Left ventricle myocardium superior (tissue), 1 donor: ENCODE measurements at places on chromosomes 3 and 15. TPM values are rescaled to one million over a fixed set of nuclear protein-coding genes. Genes with fewer than 3 reads are reported as not detected.
A peak's percentile ranks its signal among the peaks of the same experiment; 100 is the strongest.

SKOR1 gene
- 0.07 TPM for total RNA-seq

STAC gene
- total RNA-seq, result 0.69 TPM

- DNase-seq, result no peak
Observed at GRCh38 chr3:99321261-99321660, 317.1 kb upstream of the COL8A1 start.

GRCh38 chr3:5466065-5466464 lies 278.6 kb downstream of the EDEM1 start:
- DNase-seq, result no peak

DNA sequence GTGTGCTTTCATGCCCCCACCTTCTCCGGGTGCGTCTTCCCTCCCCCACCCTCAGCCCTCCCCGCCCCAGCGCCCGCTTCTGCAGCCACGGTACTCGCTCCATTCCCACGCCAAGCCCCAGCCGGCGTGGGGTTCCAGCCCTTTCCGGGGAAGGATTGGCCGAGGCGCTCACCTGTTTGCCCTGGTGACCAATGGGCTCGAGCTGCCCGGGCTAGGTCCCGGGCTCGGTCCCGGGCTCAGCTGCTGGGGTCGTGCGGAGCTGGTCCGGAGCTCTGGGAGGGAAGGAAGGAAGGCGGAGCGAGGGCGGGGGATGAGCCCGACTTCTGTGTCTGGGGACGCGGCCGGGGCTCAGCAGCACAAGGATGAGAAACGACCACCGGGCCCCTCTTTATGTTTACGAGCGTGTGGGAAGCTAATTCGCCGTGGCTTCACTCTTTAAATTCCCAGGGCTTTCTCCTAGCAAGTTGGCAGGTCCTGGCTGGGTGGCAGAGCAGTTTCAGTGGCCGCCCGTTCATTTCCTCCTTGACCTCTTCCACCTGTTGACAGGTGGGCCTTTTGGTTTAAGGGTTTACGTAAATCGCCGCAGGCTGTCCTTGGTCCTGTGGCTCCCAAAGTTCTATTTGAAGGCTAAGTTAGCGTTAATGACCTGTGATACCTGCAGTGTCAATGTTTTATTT lies at the start of gene IGSF10:
Gene IGSF10, minus strand, starts transcription at position 288 of the 677 bp plus-strand sequence. CDS start 2,352 bp downstream, outside the sequence.
- DNase-seq, result peak; percentile 51

GRCh38 chr3:154791611-154792010 lies 288.5 kb upstream of the MME start:
- no peak for DNase-seq
